CD4-positive, alpha-beta T cell treated with Interleukin-15 for 4 hours (primary cell): ENCODE measurements at places on chromosomes 13 and 19.
A peak's percentile ranks its signal among the peaks of the same experiment; 100 is the strongest.

DNA sequence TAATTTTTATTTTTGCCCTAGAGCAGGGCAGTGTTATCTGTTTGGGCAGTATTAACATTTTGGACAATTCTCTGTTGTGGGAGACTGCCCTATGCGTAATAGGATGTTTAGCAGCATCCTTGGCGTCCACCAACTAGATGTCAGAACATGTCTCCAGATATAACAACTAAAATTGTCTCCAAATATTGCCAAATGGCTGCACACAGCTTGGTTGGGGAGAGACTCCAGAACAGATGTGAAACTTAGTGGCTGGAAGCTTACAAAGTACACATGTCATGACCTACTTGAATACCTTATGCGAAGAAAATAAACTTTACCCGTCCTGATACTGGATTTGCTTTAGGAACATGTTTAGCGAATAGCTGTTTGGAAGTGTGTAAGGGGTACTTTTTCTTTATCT is 123.0 kb downstream of the GGACT start:
- no peak for DNase-seq

DNA sequence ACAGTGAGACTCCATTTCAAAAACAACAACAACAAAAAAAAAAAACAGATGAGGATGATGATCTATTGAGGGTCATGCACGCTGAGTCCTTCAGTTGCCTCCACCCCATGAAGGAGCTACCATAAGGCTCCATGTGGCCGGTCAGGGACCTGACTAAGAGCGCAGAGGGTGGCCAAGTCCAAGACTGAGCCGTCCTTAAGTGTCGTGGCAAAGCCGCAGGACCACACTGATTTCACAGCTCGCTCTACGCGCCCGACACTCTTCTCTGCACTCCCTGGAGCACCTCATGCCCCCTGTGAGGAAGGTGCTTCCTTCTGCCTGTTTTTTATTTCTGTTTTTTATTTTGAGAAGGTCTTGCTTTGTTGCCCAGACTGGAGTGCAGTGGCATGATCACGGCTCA is 12.3 kb downstream of the TTYH1 start:
- no peak for DNase-seq

DNA sequence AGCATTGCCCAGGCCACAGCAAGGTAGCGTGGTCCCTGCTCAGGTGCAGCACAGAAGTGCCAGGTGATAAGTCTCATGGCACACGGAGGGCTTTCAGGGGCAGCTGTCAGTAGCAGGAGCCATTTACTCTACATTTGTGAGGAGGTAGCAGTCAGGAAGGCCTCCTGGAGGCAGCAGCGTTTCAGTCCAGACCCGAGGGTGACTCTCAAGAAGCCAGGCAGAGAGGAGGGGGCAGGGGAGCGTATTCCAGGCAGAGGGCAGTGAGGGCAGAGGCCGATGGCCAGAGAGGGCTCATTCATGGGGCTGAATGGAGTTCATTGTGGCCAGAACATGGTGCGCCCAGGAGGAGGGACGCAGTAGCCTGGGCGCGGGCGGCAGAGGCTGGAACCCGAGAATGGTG is 8.9 kb downstream of the PIAS4 start:
- no peak for DNase-seq

GRCh38 chr13:99803141-99803540 is 168.4 kb downstream of the ZIC5 start:
- DNase-seq: no peak

DNA sequence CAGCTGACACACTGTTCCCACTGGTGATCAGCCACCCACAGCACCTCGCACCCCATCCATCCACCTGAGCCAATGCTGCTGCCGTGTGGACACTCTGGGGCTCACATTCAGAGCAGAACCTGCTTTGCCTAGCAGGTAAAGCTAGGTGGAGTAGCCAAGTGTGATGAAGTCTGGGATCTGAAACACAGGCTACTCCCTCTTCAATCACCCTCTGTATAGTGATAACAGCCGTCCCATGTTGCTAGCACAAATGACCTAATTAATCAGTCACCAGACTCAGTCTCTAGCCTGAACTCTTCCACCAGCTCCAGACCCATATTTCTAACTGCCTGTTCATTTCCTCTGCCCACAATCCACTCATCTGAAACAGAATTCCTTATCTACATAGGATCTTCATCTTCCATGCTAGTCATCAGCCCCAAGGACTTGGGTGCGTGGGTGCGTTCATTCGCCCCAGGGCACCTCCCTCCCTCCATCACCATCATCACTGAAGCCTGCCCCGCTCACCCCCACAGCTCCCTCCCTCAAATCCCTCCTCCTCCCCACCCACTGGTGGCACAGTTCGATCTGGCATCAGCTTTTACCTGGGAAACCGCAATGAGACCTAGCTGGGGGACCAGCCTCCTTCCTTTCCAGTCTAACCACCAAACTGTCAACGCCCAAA is 19.8 kb downstream of the STK24 start:
- DNase-seq: peak; percentile 70

- DNase-seq: no peak
These were observed 200.2 kb downstream of the KATNAL1 start for GRCh38 chr13:30107121-30107520.

- DNase-seq: no peak
These were observed 68.2 kb downstream of the ARHGAP35 start for GRCh38 chr19:46928951-46929350.

DNA sequence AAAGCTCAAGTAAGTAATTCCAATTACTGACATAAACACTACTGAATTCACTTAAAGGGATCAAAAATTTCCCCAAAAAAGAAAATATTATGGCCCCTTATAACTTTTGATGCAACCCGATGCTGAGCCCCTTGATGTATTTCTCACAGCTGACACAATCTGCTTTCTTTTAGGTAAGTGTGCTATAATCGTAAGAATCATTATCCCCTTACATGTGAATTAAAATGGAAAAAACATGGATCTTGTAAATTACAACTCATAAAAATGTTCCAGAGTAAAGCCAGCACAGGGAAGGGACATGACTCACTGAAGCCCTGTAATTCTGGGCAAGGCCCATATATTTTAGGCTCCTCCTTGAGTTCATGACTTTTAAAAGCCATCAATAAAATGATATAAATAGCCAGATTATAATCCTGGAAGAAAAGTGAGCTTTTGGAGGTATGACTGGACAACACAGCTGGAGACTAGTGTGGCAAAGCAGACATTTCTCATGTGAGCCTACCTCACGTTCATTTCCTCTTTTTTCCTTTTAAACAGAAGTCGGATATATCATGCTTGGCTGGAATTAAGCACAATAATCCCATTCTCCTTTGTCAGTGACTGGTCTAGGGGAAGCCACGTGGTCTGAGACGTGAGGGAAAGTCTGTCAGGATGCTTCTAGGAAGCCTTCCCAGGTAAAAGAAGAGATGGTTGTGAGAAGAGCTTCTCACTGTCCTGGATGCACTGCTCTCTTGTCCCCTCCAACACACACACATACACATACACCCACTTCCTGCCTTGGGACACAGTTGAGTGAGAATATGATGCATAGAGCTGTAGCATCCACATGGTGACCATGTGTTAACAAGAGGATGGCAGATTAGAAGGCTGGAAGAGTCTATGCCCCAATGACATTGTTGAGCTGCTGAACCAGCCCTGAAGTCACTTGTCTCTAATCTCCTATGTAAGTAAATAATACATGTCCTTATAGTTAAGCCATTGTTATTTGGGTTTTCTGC is 165.4 kb downstream of the RGCC start:
- no peak for DNase-seq

- no peak for DNase-seq
These were observed 2.0 kb downstream of the BICRA start for GRCh38 chr19:47610902-47611301.

DNA sequence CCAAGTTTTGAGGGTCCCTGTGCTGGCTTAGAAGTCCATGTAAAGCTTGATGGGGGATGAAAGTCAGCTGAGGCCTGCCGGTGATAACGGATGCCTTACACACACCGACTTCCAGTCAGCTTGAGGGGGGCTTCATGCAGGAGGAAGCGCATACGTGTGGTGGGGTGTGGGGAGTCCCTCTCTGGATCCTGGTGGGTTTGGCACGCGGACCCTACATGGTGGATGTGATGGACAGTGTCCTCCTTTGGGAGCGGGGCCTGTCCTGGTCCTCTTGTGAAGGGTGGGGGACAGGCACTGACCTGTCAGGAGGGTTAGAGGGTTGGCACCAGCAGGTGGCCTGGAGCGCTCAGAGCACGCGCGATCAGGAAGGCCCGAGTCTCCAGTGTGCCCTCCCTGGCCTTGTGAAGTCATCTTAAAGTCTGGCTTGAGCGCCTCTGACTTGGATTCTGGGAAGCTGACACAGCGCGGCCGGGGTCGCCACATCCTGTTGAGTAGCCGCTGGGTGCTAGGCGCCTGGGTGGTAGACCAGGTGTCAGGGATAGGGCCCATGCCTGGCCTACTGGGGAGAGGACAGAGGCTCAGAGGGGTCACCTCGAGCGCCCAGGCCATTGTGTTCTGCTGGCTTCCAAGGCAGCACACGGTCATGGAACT is 2.9 kb downstream of the DAZAP1 start:
- no peak for DNase-seq

DNA sequence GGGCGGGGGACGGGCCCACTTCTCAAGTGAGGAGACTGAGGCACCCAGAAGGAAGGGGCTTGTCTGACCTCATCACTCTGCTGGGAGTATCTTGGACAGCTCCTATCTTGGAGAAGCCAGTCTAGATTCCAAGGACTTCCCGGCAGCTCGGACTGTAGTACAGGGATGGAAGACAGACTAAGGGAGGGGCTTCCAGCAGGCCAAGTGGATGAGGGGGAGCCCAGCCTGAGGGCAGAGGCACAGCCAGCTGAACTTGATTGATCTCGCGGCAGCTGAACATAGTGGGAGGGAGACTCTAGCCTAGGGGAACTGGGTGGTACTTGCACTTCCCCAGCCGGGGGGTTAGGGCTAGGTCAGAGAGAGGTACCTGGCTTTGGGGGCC is 711 bp downstream of the CILP2 start:
- no peak for DNase-seq

- no peak for DNase-seq
These were observed 196.9 kb downstream of the KATNAL1 start for GRCh38 chr13:30110301-30111070.

- no peak for DNase-seq
These were observed 17.3 kb downstream of the PARP4 start for GRCh38 chr13:24495151-24495729.

DNA sequence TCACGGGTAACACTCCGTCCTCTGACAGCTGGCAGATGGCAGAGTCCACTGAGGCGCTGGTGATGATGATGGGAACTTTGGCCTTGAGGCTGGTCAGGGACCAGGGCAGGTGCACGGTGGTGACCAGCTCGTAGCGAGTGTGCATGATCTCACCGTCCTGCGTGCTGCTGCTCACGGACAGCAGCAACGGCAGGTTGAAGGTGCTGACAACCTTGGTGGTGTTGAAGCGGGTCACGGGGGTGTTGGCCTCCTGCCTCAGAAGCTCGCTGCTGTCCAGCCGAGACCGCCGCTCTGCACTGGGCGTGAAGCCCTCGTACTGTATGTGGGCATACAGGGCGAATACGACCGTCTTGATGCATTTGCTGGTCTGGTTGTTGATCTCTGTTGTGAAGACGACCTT is 11.6 kb downstream of the ARRDC5 start:
- DNase-seq: no peak

DNA sequence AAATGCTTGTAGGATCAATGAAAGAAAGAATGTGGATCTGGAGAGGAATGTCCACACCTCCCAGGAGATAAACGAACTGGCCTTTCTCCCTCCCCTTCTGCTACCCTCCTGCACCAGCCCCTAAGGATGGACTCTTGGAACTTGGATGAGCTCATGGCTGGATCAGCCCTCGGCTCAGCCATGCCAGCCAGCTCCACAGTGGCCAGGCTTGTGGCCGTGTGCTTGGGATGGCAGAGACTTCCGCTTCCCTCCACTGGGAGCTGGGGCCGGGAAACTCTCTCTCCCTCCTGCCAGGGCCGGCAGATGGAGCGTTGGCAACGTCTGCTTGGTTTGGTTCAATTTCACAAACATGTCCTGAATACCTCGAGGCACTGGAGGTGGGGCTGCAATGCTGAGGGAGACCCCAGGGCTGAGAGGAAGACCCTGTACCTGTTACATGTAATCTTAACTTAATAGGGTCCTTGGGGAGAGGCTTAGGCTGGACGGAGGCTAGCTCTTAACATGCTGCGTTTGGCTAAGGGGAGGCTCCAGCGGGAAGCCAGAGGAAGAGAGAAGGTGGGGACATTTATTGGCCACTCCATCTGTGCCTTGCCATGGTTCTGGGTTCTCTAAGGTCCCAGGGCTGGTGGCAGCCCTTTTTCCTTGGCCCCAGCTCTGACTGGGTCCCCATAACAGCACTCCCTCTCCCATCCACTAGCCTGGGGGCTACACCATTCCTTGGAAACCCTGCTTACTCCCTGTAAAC is 152.5 kb downstream of the IER2 start:
- no peak for DNase-seq

DNA sequence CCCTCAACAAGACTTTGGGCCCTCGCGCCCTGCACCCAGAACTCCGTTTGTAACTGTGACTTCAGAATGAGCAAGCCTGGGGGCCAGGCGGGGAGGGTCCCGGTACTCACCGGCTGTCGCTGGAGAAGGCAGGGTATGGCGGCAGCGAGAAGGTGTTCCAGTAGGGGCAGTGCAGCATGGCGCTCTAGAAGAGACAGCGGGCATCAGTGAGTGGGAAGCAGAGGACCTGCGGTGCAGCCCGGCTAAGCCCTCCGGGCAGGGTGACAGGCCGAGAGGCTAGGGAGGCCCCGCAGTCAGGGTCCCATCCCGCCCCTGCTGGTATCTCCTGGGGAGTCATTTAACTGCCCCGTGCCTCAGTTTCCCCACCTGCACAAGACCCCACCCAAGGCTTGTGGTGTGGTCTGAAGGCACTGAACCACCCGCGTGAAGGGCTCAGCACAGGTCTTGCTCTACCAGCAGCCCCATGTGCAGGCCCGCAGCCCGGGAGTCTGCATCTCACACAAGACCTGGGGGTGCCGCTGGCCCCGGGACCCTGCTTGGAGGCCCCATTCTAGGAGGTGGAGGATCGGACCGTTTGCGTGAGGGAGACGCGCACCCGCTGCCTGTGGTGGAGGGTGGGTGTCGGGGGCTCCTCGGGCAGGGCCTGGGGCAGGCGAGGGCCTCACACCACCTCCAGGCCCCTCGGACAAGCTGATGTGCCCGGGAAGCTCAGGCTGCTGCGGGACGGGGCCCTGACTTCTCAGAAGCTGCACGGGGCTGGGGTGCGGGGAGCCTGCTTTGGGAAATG is 24.6 kb downstream of the SBNO2 start:
- no peak for DNase-seq

GRCh38 chr13:114128624-114129522 is 3.5 kb downstream of the RASA3 start:
- peak; percentile 95 for DNase-seq
